Heart left ventricle (tissue), 16 donors: ENCODE measurements at places on chromosomes 6 and 20. TPM values are rescaled to one million over a fixed set of nuclear protein-coding genes. Genes with fewer than 3 reads are reported as not detected.

DNA sequence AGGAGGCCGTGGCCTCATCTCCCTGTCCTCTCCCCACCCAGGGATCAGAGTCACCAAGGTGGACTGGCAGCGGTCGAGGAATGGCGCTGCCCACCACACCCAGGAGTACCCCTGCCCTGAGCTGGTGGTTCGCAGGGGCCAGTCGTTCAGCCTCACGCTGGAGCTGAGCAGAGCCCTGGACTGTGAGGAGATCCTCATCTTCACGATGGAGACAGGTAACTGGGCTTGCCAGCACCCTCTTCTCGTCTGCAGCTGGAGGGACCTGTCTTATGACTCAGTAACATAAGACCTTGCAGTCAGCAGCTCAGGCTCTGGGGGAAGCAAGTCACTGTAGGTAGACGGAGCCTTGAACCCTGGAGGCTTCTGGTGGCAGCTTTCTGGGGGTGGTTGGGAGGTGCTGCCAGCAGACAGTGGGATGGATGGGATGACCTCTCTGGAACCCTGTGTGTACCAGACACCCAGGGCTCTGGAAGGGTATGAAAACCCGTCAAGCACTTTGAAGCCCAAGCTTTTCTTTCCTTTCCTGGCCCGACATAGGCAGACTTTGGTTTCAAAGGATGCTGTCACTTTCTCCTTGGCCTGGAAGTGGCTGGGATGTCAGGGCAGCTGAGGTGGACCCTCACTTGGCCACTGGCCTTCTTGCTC lies 13.8 kb downstream of the TGM6 start:
- H3K4me3 ChIP-seq: no peak overlapping the region
- no peaks in the 10 kb centered on the region for H3K4me1 ChIP-seq
- H3K27ac ChIP-seq: no peak overlapping the region
- no peaks in the 10 kb centered on the region for H3K36me3 ChIP-seq
- no peak for DNase-seq
- peaks cover 25% of the 10 kb centered on the region for H3K27me3 ChIP-seq

DNA sequence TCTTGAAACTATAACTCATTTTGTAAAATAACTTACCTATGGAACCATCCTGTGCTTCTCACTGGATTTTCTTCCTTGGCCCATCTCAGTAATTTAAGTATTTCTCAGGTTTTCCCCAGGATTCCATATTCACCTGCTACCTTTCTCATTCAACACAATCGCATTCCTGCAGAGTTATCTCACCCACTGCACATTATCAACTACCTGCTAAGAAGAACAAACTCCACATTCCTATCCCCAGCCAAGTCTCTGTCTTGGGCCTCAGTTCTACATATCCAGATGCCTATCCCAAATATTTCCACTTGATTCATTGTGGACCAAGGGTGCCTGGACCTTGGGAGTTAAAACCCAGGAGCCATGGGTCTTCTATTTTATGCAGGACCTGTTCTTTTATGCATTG lies 60.2 kb upstream of the KCNQ5 start:
- H3K4me1 ChIP-seq: no peaks in the 10 kb centered on the region
- H3K4me3 ChIP-seq: no peak overlapping the region

GRCh38 chr6:142265476-142265875 lies 36.3 kb upstream of the ADGRG6 start:
- H3K27ac ChIP-seq: no peak overlapping the region
- no peak for DNase-seq
- no peaks in the 10 kb centered on the region for H3K4me1 ChIP-seq

GRCh38 chr6:15296735-15297134 lies 50.9 kb downstream of the JARID2 start:
- no peak overlapping the region for H3K27ac ChIP-seq
- H3K4me3 ChIP-seq: no peak overlapping the region
- H3K36me3 ChIP-seq: no peaks in the 10 kb centered on the region
- H3K4me1 ChIP-seq: peaks cover 63% of the 10 kb centered on the region
- no peaks in the 10 kb centered on the region for H3K27me3 ChIP-seq
- DNase-seq: no peak

DNA sequence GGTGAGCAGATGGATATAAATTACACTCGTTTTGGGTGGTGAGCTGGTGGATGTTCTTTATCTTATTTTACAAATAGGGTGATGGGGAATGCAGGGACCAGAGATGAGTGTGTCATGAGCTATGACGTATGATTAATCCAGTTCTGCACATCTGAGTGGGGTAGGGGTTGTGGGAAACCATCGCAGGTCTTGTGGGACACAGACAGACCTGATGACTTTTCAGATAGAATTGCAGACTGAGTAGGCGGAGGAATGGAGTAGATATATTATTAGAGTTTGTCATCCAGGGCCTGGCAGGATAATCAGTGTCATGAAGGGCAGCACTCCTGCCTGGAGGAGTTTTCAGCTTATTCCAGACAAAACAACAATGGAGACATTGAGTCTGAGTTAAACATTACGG lies 12.9 kb upstream of the DSP start:
- no peaks in the 10 kb centered on the region for H3K27me3 ChIP-seq
- no peak overlapping the region for H3K4me3 ChIP-seq
- H3K4me1 ChIP-seq: no peaks in the 10 kb centered on the region
- no peaks in the 10 kb centered on the region for H3K36me3 ChIP-seq
- no peak for DNase-seq
- H3K27ac ChIP-seq: no peak overlapping the region

DNA sequence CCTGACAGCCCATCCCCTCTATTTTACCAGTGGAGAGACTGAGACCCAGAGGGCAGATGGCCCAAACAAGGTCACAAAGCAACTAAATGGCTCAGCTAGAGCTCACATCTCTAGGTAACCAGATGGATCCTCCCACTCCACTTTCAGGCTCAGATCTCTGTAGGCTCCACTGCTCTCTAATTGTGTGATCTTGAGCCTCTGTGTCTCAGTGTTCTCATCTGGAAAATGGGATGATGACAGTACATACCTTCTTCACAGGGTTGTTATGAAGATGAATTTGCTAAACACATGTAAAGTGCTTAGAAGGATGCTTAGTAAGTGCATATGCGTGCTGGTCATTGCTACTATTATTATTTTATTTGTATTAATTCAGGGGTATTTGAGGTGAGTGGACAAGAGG lies 40.5 kb downstream of the RAB44 start:
- DNase-seq: no peak
- no peaks in the 10 kb centered on the region for H3K36me3 ChIP-seq
- peaks cover 18% of the 10 kb centered on the region for H3K4me1 ChIP-seq

- H3K27me3 ChIP-seq: peaks cover under 1% of the 10 kb centered on the region
- peaks cover 10% of the 10 kb centered on the region for H3K36me3 ChIP-seq
- peaks cover 17% of the 10 kb centered on the region for H3K4me1 ChIP-seq
- no peak overlapping the region for H3K4me3 ChIP-seq
- H3K27ac ChIP-seq: peak overlapping the region; percentile 51
- peak; percentile 86 for DNase-seq
Observed at GRCh38 chr20:49562311-49563014, 5.5 kb downstream of the PTGIS start.

DNA sequence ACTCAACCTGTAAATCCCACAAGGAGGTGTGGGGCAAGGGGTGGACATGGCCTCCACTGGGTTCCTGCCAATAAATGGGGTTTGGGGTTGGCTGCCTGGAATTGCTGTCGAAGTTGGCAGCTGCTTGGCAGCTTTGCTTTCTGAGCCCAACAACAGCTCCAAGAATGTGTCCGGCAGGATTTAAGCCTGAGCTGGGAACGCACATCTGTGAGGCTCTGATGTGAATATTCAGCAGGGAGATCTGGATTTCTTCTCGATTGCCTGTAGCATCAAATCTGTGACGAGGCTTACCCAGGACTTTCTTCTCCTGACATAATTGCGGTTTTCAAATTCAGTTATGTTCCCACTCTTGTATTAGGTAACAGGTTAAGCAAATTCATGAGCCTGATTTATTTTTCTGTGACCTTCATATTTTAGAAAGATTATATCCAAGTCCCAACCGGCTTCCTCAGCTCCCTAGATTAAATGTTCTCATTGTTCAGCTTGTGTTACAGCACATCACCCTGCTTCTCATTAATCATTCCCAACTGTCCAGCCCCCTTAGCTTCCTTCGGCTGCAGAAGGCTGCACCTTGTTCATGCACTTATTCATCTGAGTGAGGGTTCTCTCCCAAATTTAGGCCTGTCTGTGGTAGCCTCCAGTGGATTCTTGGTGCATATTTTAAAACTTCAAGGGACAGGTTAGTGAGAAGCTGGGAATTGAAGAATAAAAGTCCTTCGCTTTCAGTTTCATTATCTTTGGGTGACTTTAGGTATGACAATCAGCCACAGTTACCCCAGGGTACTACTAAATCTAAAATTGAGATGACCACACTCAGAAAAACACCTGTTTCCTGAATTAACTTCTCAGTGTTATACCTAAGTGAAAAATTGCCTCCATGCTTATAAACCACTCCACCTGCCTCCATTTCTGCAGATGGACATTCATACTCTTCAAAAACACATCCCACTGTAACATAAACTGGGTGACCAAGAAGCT lies 310.0 kb downstream of the ESR1 start:
- H3K4me1 ChIP-seq: peaks cover 3% of the 10 kb centered on the region
- no peak overlapping the region for H3K4me3 ChIP-seq
- no peaks in the 10 kb centered on the region for H3K27me3 ChIP-seq
- H3K27ac ChIP-seq: no peak overlapping the region
- no peak for DNase-seq

- DNase-seq: peak; percentile 59
- H3K27me3 ChIP-seq: peaks cover under 1% of the 10 kb centered on the region
- H3K36me3 ChIP-seq: no peaks in the 10 kb centered on the region
- H3K4me3 ChIP-seq: peak overlapping the region; percentile 86
- peak overlapping the region; percentile 28 for H3K27ac ChIP-seq
Observed at GRCh38 chr6:27752038-27752885, 159.9 kb downstream of the OR2B2 start.

GRCh38 chr6:145784683-145785082 lies 29.9 kb downstream of the FBXO30 start:
- H3K36me3 ChIP-seq: no peaks in the 10 kb centered on the region
- DNase-seq: peak; percentile 63
- peaks cover 15% of the 10 kb centered on the region for H3K4me1 ChIP-seq
- no peak overlapping the region for H3K27ac ChIP-seq
- no peaks in the 10 kb centered on the region for H3K27me3 ChIP-seq

Gene PLN
- total RNA-seq: 2,979 TPM

Gene RCAN2
- 325 TPM for total RNA-seq

Gene PARD6B
- total RNA-seq: 3.5 TPM

Gene IRAK1BP1
- total RNA-seq: 3.4 TPM

Gene MAFB
- 5.4 TPM for total RNA-seq

Gene SSTR4
- total RNA-seq: not detected

Gene CLPSL2
- not detected for total RNA-seq
